ENCODE measurements at places on chromosomes 11 and 22. TPM values are rescaled to one million over a fixed set of nuclear protein-coding genes. Genes with fewer than 3 reads are reported as not detected.

Gene TOB2
- total RNA-seq: 42.7 TPM

GRCh38 chr11:72724851-72725723 is 27.1 kb downstream of the ARAP1 start:
- no peak overlapping the region for H3K4me3 ChIP-seq
- peaks cover 37% of the 10 kb centered on the region for H3K4me1 ChIP-seq
- no peaks in the 10 kb centered on the region for H3K27me3 ChIP-seq
- peaks cover 8% of the 10 kb centered on the region for H3K36me3 ChIP-seq
- peak; percentile 94 for DNase-seq
- H3K27ac ChIP-seq: peak overlapping the region; percentile 54

Gene FOLR2
- total RNA-seq: not detected

Gene LRRC4C
- not detected for total RNA-seq

Gene MAFF
- total RNA-seq: 12.6 TPM

GRCh38 chr22:43473031-43473430 is 61.2 kb downstream of the MPPED1 start:
- no peaks in the 10 kb centered on the region for H3K36me3 ChIP-seq
- no peak overlapping the region for H3K4me3 ChIP-seq
- no peak overlapping the region for H3K27ac ChIP-seq

Gene HPX
- total RNA-seq: not detected

Gene PAMR1
- total RNA-seq: not detected

DNA sequence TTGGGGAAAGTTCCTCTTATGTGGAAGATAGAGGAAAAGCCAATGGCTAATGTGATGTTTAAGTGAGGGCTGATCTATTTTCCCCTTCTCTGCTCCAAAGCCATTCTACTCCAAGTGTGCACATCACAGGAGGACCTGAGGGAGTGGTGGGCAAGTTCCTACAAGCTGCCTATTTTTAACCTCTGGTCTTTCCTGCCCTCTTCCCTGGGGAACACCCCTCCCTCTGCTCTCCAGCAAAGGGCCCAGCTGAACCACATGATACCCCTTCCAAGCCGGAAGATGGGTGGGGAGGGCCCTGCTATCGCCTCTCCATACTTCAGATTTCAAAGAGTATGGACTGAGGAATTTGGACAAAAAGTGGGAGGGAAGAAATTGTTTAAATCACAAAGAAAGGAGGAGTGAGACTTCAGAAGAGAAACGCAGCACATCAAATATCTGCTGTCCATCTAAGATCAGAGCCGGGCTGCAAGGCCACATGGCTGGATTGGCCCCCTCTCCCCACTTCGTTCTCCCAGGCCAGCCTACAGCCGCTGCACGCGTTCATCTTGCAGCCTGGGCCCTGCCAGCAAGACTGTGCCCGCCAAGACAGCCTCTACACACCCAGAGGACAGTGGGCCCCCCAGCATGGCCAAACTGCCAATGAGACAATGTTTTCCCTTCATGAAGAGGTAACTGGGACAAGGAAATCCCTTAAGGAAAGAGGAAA is 77.5 kb downstream of the MICAL3 start:
- no peak overlapping the region for H3K27ac ChIP-seq
- H3K4me1 ChIP-seq: peaks cover 2% of the 10 kb centered on the region
- H3K27me3 ChIP-seq: no peaks in the 10 kb centered on the region
- H3K36me3 ChIP-seq: no peaks in the 10 kb centered on the region
- no peak overlapping the region for H3K4me3 ChIP-seq

Gene SCGB1D2
- total RNA-seq: not detected

- peaks cover 8% of the 10 kb centered on the region for H3K36me3 ChIP-seq
- no peaks in the 10 kb centered on the region for H3K4me1 ChIP-seq
- H3K27me3 ChIP-seq: no peaks in the 10 kb centered on the region
- no peak for DNase-seq
Measured at GRCh38 chr11:17927681-17928343, 85.0 kb downstream of the SERGEF start.

- no peaks in the 10 kb centered on the region for H3K36me3 ChIP-seq
- H3K4me1 ChIP-seq: no peaks in the 10 kb centered on the region
- no peak overlapping the region for H3K27ac ChIP-seq
- DNase-seq: no peak
- H3K27me3 ChIP-seq: peaks cover 13% of the 10 kb centered on the region
Measured at GRCh38 chr11:95728094-95728493, 61.5 kb downstream of the FAM76B start.

Gene THYN1
- 69.1 TPM for total RNA-seq

GRCh38 chr11:15590132-15590531 is 475.4 kb downstream of the INSC start:
- H3K27me3 ChIP-seq: no peaks in the 10 kb centered on the region
- H3K4me3 ChIP-seq: no peak overlapping the region
- H3K4me1 ChIP-seq: no peaks in the 10 kb centered on the region
- H3K27ac ChIP-seq: no peak overlapping the region

DNA sequence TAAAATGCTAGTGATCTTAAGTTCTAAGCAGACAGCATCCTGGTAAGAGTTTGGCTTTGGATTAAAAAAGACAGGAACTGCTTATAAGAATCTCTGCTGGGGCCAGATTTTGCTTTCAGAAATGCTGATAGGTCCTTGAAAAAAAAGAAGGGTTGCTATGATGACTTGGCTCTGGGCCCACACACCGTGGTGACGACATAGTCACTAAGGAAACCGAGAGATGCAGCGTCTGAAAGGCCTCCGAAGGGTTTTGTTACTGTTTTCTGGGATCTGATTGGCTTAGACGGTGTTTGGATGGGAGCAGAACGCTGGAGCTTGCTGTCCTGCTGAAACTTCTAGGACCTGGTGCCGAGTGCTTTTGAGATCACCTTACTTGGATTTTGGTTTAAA is 8.4 kb downstream of the FAM118A start:
- H3K36me3 ChIP-seq: peaks cover 20% of the 10 kb centered on the region
- peak; percentile 96 for DNase-seq
- peak overlapping the region; percentile 97 for H3K27ac ChIP-seq

- peaks cover 7% of the 10 kb centered on the region for H3K27me3 ChIP-seq
- H3K4me1 ChIP-seq: peaks cover 14% of the 10 kb centered on the region
- no peak overlapping the region for H3K4me3 ChIP-seq
- DNase-seq: peak; percentile 90
- no peaks in the 10 kb centered on the region for H3K36me3 ChIP-seq
Measured at GRCh38 chr11:18775492-18776292, 15.9 kb downstream of the PTPN5 start.

GRCh38 chr11:134013518-134013917 is 55.4 kb upstream of the JAM3 start:
- H3K27me3 ChIP-seq: peaks cover 58% of the 10 kb centered on the region
- H3K36me3 ChIP-seq: no peaks in the 10 kb centered on the region
- H3K4me1 ChIP-seq: no peaks in the 10 kb centered on the region
- no peak overlapping the region for H3K27ac ChIP-seq
- H3K4me3 ChIP-seq: no peak overlapping the region

DNA sequence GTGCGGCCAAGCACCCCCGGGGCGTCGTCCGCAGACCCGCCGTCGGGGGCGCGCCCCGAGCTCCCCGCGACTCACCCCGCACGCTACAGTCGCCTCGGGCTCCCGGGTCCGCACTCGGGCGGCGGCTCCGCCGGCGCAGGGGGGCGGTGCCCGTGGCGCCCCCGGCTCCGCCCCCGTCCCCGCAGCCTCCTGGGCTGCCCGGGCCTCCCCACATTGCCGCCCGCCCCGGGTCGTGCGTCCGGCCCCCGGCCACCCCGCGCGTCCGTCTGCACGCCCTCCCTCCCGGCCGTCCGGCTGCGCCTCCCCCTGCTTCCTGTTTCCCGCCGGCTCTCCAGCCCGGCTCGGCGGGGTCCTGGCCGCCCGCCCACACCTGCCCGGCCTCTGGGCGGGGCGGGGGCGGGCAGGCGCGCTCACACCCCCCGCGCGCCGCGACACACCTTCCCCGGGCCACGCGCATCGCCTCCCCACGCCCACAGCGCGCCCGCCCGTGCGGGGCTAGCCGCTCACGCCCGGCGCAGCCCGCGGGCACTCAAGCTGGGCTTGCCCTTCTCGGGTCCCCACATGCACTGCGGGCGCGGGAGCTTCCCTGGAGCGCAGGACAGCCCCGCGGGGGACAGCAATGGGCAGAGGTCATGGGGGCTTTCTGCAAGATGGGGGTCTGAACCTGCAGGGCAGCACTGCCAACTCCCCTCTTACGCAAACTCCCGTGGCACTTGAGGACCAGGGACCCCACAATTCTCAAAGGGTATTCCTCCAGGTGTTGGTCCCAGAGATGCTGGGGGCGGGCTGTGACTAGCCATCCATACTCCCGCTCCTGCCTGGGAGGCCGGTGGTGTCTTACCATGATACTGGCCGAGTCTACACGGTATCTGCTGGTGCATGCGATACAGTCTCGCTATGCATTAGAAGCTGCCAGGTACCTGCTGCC is at the start of gene CARD10:
CARD10 (minus strand) TSS at position 148 of the 928 bp plus-strand sequence. CDS start 215 bp downstream, outside the sequence.
- H3K27me3 ChIP-seq: peaks cover 60% of the 10 kb centered on the region
- H3K4me3 ChIP-seq: peak within 1 kb of the TSS; percentile 67
- H3K27ac ChIP-seq: no peak within 1 kb of the TSS
- peak; percentile 73 for DNase-seq
- H3K36me3 ChIP-seq: no peaks in the 10 kb centered on the region
- peaks cover 4% of the 10 kb centered on the region for H3K4me1 ChIP-seq

- peaks cover 46% of the 10 kb centered on the region for H3K4me1 ChIP-seq
- no peaks in the 10 kb centered on the region for H3K27me3 ChIP-seq
- no peaks in the 10 kb centered on the region for H3K36me3 ChIP-seq
- peak overlapping the region; percentile 57 for H3K4me3 ChIP-seq
- peak; percentile 55 for DNase-seq
- H3K27ac ChIP-seq: peak overlapping the region; percentile 87
Measured at GRCh38 chr11:61973476-61974162, 6.2 kb upstream of the FTH1 start.

Gene PTPRJ
- 52.2 TPM for total RNA-seq

Gene OR4D9
- total RNA-seq: not detected

Gene F2
- not detected for total RNA-seq

DNA sequence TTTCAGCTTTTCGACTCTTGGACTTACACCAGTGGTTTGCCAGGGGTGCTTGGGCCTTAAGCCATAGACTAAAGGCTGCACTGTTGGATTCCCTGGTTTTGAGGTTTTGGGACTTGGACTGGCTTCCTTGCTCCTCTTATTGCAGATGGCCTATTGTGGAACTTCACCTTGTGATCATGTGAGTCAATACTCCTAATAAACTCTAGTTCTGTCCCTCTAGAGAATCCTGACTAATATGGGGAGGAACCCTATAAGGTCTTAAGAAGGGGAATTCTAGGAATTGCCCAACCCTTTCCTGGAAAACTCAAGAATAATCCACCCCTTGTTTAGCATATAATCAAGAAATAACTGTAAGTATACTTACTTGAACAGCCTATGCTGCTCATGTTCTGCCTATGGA is 491.8 kb downstream of the TMEM135 start:
- no peaks in the 10 kb centered on the region for H3K27me3 ChIP-seq
- no peaks in the 10 kb centered on the region for H3K36me3 ChIP-seq
- no peaks in the 10 kb centered on the region for H3K4me1 ChIP-seq

- DNase-seq: no peak
- no peaks in the 10 kb centered on the region for H3K4me1 ChIP-seq
- peaks cover 14% of the 10 kb centered on the region for H3K27me3 ChIP-seq
- no peaks in the 10 kb centered on the region for H3K36me3 ChIP-seq
Measured at GRCh38 chr22:26276529-26277160, 107.4 kb downstream of the SEZ6L start.

Gene OR51I1
- total RNA-seq: not detected

Gene CCDC188
- 0.14 TPM for total RNA-seq

Gene RAG2
- total RNA-seq: not detected

GRCh38 chr11:65419460-65419771 is 3.2 kb upstream of the NEAT1 start:
- H3K27ac ChIP-seq: peak overlapping the region; percentile 100
- peaks cover 57% of the 10 kb centered on the region for H3K4me1 ChIP-seq
- DNase-seq: no peak
- peaks cover 26% of the 10 kb centered on the region for H3K36me3 ChIP-seq
- H3K27me3 ChIP-seq: peaks cover 5% of the 10 kb centered on the region

- peaks cover 11% of the 10 kb centered on the region for H3K27me3 ChIP-seq
- DNase-seq: no peak
- no peaks in the 10 kb centered on the region for H3K4me1 ChIP-seq
- no peaks in the 10 kb centered on the region for H3K36me3 ChIP-seq
- no peak overlapping the region for H3K4me3 ChIP-seq
Measured at GRCh38 chr11:110130642-110131238, 37.5 kb downstream of the ZC3H12C start.

DNA sequence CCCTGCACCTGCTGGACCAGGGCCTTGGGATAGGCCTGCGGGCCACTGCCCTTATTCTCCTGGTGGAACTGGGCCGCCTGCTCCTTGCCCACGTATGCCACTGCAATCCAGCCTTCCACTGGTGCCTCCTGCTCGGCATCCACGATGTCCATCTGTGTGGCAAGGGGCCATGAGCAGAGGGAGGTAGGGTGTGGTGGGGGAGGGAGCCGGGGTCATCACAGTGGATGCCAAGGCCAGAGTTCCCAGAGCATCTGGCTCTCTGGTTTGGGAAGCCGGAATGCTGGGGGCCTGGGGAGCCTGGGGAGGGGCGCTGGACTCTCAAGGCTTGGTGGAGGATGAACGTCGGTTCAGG is 627 bp downstream of the RNF215 start:
- H3K4me1 ChIP-seq: peaks cover 13% of the 10 kb centered on the region
- DNase-seq: no peak
- H3K27ac ChIP-seq: peak overlapping the region; percentile 69
- no peaks in the 10 kb centered on the region for H3K36me3 ChIP-seq
- H3K4me3 ChIP-seq: peak overlapping the region; percentile 86

Gene CRELD2
- total RNA-seq: 46.8 TPM

Gene MRGPRX4
- total RNA-seq: not detected

DNA sequence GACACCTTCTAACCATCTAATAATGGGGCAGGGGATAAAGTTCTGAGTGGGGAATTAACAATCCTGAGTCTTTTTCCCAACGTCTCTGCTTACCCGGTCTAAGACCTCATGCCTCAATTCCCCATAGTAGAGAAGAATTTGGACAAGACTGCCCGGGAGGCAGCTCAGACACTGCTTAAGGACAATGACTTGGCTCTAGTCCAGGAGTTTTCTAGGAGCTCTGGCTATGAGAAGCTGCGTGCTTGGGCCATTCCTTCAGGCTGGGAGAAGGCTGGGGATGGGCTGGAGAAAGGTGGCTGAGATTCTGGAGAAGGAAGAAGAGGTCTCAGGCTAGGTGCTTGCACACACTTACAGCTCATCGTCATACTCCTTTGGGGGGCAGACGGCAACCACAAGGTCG is 19.8 kb upstream of the ABCC8 start:
- H3K27ac ChIP-seq: no peak overlapping the region
- no peaks in the 10 kb centered on the region for H3K4me1 ChIP-seq
- no peak for DNase-seq

- no peak overlapping the region for H3K27ac ChIP-seq
- no peaks in the 10 kb centered on the region for H3K27me3 ChIP-seq
- no peak for DNase-seq
- peaks cover 4% of the 10 kb centered on the region for H3K36me3 ChIP-seq
- peaks cover 2% of the 10 kb centered on the region for H3K4me1 ChIP-seq
- H3K4me3 ChIP-seq: no peak overlapping the region
Measured at GRCh38 chr22:47382164-47382890, 619.9 kb downstream of the TBC1D22A start.

Gene APLNR
- not detected for total RNA-seq

Gene SLC22A6
- not detected for total RNA-seq

GRCh38 chr22:29456211-29456671 is 17.9 kb downstream of the RFPL1 start:
- H3K27ac ChIP-seq: no peak overlapping the region
- H3K27me3 ChIP-seq: no peaks in the 10 kb centered on the region
- H3K4me1 ChIP-seq: no peaks in the 10 kb centered on the region
- H3K36me3 ChIP-seq: no peaks in the 10 kb centered on the region
- no peak overlapping the region for H3K4me3 ChIP-seq

All from activated CD4-positive, alpha-beta T cell treated with anti-CD3 and anti-CD28 coated beads, Interleukin-2, amount 10 ng/mL, durations not matched to agents 24 days and 14 days (primary cell).